Activated CD4-positive, alpha-beta T cell treated with anti-CD3 and anti-CD28 coated beads for 1 hour (primary cell): ENCODE measurements at places on chromosomes 5 and 9.

DNA sequence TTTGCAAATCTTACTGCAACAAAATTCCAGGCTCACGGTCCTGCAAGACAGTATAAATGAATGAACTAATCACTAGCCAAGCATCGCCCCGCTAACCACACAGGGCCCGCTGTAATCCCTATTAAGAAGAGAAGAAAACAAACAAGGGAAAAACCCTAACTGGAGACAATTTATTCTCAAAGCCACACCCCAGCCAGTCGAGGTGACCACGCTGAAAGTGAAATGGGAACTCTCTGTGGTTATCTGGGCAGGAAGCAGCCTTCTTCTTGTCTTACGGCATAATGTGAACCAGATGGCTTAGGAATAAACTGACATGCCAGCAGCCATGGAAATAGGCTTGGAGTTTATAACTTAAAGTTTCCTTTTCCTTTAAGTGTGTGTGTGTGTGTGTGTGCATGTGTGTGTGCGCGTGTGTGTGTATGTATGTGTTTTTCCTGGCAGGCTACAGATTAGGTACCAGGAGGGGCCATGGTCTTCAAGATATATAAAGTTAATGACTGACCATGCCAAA is 120.2 kb downstream of the SEMA6A start:
- DNase-seq: no peak

- DNase-seq: no peak
Observed at GRCh38 chr9:126652140-126652582, 38.4 kb downstream of the LMX1B start.

- DNase-seq: no peak
Observed at GRCh38 chr9:134223091-134223490, 58.7 kb upstream of the RNU6ATAC start.

DNA sequence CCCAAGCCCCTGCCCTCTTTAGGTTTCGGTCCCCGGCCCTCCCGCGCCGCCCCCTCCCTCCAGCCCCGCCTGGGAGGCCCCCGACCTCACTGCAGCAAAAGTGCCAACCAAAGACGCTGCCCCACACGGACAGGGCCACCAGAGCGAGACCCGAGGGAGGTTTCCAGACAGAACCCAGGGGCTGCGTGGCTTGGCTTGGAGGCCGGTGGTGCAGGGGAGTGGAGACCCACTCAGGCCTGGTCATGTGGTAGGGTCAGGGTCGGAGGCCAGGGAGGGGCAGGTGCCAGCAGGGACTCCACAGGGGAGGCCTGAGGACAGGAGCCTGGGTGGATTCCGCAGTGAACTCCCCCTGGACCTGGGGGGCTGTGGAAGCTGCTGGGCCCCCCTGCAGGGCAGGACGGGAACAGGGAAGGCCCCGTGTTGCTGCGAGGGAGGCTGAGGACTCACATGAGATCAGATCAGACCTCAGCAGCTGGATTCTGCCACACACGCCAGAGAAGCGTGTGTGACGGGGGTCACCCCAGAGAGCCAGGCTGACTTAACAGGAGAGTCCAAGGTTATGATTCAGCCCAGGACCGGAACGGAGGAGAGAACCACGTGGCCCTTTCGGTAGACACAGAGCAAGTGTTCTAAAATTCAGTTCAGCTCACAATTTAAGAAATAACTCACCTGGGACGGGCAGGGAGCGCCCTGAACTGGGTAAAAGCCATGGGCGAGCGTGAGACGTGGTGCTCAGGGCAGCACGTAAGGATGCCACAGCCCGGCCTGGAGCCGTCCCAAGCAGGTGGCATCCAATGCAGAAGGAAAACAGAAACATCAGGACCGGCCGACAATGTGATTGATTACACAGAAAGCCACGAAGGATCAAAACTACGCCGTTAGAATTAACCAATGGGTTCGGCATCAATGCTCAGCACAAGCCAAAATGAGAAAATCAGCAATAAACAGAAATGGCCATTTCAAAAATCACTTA is 38.9 kb downstream of the EXD3 start:
- no peak for DNase-seq

DNA sequence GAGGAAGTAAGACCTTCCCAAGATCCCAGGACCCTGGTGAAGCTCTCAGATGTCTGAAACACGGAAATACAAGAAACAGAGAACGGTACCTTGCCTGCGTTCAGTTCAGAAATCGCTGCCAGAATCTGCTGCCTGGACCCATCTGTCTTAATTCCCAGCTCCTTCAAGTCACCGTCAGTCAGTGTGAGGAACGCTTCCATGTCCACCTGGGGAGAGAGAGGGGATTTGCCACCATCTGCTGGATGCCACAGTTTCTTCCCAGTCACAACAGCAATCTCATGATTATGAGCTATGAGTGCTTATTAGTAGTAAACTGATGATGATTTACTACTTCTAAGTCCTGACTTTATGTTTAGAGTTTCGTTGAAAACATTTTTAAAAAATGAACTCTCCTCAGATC is 36.7 kb upstream of the GABBR2 start:
- no peak for DNase-seq

DNA sequence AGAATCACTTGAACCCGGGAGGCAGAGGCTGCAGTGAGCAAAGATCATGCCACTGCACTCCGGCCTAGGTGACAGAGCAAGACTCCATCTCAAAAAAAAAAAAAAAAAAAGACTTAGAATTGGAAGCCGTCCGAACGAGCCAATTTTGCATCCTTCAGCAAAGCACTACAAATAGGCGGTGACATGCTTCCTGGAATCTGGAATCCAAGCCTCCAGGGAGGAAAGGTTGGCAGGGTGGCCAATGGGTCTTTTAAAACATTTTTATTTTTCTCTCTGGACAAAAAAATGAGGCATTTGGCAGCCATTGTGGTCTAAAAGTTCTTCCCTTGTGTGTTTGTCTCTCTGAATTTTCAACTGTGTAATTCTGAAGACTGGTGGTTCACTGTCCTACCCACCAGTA is 26.4 kb downstream of the GGTA1 start:
- DNase-seq: no peak

DNA sequence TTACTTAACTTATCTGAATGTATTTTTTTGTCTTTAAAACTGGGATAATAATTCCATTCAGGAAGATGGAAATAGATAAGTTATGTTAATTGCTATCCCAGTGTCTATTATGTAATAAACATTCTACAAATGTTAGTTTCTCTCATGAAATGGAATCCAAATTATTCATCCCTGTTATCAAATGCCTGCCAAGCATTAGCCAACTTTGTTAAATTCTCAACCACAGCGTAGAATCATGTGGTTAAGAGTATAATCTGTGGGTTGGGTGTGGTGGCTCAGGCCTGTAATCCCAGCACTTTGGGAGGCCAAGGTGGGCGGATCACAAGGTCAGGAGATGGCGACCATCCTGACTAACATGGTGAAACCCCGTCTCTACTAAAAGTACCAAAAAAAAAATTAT is 912.9 kb upstream of the SEMA6A start:
- DNase-seq: no peak

DNA sequence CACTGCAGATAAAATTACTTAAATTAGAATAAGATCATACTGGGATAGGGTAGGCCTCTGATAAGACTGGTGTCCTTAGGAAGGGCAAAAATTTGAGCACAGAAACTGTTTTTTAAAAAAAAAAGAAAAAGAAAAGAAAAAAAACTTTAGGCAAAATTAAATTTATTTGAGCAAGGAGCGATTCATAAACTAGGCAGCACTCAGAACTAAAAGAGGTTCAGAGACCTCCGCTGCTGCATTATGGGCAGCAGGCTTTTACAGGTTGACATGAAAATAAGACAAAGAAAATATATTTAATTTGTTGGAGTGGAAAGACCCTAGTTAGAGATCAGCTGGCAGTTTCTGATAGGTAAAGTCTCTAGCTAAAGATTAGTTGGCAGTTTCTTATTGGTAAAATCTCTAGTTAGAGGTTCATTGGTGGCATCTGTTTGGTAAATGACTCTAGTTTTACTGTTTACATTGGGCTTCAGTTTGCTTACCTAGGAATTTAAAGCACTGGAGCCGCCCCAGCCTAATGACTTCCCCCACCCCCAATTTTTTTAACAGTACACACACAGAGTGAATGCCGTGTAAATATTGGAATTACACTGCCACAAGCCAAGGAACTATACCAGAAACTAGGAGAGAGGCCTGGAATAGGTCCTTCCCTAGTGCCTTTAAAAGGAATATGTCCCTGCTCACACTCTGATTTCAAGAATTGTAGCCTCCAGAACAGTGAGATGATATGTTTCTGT is 4.5 kb upstream of the PLPP6 start:
- no peak for DNase-seq

DNA sequence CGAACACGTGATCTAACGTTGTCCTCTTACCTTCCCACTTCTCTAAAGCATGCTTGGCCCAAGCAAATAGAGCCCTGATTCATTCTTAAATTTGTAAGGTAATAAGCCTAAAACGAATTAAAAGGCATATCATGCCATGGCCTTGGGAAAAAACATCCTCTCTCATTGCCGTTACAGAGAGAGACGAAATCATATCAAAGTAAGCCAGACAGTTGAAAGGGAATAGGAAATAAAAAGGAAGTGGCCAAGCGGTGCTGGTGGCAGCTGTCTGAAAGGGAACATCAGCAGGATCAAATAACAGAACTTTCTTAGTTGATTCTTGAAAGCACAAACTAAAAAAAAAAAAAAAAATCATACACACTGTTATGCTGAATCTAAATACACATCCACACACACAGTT is 49.1 kb upstream of the CDH6 start:
- DNase-seq: no peak
